ENCODE measurements at places on chromosomes 12 and 14.

DNA sequence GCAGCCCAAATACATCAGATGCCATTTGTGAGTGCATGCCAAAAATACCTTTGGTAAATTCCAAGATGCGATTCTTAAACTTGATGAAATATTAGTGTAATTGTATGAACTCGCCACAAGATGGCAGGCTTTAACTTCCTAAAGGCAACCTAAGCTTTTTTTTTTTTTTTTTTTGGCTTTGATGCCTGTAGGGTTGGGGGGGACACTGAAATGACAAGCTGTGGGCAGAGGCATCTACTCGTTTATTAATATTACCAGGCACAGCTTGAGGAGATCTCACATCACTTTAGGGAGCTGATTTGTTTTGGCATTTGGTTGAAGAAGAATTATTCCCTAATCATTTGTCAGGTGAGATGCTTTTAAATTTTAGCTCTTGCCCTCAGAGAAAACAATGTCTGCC lies 126.7 kb upstream of the CCDC196 start:
- peak; percentile 40 for DNase-seq

DNA sequence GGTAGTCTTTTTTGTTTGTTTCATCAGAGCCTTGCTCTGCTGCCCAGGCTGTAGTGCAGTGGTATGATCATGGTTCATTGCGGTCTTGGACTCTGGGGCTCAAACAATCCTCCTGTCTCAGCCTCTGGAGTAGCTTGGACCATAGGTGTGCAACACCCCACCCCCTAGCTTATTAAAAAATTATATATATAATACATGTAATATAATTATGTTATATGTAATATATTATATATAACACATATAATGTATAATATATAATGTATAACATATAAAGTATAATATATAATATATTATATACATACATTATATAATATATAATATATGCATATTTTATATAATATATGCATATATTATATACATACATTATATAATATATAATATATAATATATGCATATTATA lies 21.8 kb downstream of the LHX5 start:
- no peak for DNase-seq

- peak; percentile 32 for DNase-seq
Measured at GRCh38 chr12:2925322-2925995, 33.7 kb upstream of the TEAD4 start.

- DNase-seq, result no peak
Measured at GRCh38 chr12:128381541-128381940, 114.6 kb downstream of the TMEM132C start.

DNA sequence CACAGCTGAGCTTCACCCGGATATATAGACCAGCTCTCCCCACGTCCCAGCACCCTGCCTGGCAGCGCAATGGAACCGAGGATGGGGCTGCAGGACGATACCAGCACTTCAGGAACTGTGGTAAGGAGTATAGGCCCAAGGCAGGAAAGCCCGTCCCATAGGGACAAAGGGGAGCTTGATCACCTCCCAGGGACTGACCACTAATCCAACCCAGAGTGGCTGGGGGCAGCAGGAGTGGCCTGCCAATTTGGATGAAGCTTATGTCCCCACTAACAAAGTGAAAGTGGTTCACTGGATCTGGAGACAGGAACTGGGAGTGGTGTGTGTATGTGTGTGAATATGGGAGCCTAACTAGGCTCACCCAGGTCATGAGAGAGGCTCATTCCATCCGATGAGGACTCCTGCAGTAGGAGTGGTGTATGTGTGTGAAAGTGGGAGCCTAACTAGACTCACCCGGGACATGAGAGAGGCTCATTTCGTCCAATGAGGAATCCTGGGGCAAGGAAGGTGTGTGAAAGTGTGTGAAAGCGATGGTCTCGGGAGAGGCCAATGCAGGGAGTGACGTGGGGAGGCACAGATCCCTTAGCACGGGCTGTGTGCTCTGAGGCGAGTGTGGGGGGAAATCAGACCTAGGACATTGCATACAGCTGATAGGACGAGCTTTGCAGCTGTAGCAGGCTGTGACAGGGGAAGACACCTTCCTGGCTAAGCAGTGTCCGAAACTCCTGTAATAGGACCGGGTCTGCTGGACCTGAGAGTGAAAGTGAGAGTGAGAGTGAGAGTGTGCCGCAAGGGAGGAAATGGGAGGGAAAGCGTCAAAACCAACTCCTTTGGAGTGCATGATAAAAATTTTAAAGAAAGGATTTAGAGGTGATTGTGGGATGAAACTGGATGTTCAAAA lies 25.7 kb downstream of the KLRK1 start:
- peak; percentile 65 for DNase-seq

- peak; percentile 19 for DNase-seq
Measured at GRCh38 chr12:78457938-78458337, 406.6 kb upstream of the SYT1 start.

DNA sequence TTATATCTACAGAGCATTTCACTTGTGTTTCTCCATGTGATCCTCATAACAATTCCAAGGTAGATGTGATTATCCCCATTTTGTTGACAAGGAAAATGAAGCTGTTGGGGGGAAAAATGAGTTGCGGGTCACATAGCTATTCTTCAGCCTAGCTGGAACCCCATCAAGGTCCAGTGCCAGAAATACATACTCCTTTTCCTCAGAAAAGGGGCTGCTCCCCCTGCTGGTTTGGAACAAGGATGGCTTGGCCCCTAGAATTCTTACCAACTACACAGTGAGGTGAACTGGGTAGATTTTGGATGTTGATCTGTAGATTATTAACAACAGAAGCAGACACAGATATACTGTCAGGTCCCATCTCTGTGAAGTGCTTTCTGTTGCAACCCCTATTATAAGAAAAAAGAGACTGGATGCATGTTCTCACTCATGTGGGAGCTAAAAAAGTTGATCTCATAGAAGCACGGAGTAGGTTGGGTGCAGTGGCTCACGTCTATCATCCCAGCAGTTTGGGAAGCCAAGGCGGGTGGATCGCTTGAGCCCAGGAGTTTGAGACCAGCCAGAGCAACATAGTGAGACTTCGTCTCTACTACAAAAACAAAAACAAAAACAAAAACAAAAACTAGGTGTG lies 8.9 kb downstream of the IKZF4 start:
- peak; percentile 64 for DNase-seq

- no peak for DNase-seq
Measured at GRCh38 chr12:64670919-64671639, 60.8 kb downstream of the RASSF3 start.

Measured in GM10248 (cell line).